Endothelial cell of umbilical vein (primary cell): ENCODE measurements at places on chromosomes 5 and 9. TPM values are rescaled to one million over a fixed set of nuclear protein-coding genes. Genes with fewer than 3 reads are reported as not detected.

The CERCAM gene
- 46.8 and 47.9 TPM in 2 replicates for total RNA-seq

The HTR4 gene
- not detected in 2 replicates for total RNA-seq

The PCDHA12 gene
- total RNA-seq: not detected in 2 replicates

The NDUFA8 gene
- 65.5 and 68.2 TPM in 2 replicates for total RNA-seq

The ITK gene
- total RNA-seq: not detected in 2 replicates

The IFNA13 gene
- total RNA-seq: not detected in 2 replicates

The CATSPER3 gene
- total RNA-seq: 0.71 TPM in 1 of 2 replicates, not detected in the other

The CBY3 gene
- not detected in 2 replicates for total RNA-seq

The CDH6 gene
- total RNA-seq: 0.35 TPM in 1 of 2 replicates, not detected in the other
